Urinary bladder (tissue), 4 donors: ENCODE measurements at places on chromosomes 7 and 10. TPM values are rescaled to one million over a fixed set of nuclear protein-coding genes. Genes with fewer than 3 reads are reported as not detected.

Gene HNRNPA2B1
- 496 TPM for polyA plus RNA-seq

Gene COL17A1
- polyA plus RNA-seq: 9.3 TPM

Gene SUFU
- 11.2 TPM for polyA plus RNA-seq

Gene AMPH
- 5.0 TPM for polyA plus RNA-seq

Gene NEUROD6
- polyA plus RNA-seq: not detected

Gene HMX2
- not detected for polyA plus RNA-seq

Gene PNLIPRP1
- polyA plus RNA-seq: 0.11 TPM

Gene LYZL1
- not detected for polyA plus RNA-seq

Gene SVIL
- 552 TPM for polyA plus RNA-seq

Gene COBL
- polyA plus RNA-seq: 1.6 TPM

Gene PAPOLB
- polyA plus RNA-seq: 0.04 TPM

Gene TMEM72
- not detected for polyA plus RNA-seq

Gene FFAR4
- 0.25 TPM for polyA plus RNA-seq

Gene ZNF365
- polyA plus RNA-seq: 0.10 TPM

Gene TLL2
- 0.22 TPM for polyA plus RNA-seq

Gene PON3
- 3.7 TPM for polyA plus RNA-seq
